Effector CD4-positive, alpha-beta T cell (primary cell): ENCODE measurements at places on chromosomes 4 and X.
A peak's percentile ranks its signal among the peaks of the same experiment; 100 is the strongest.

GRCh38 chrX:135639066-135639780 lies 74.2 kb upstream of the CT45A1 start:
- DNase-seq, result no peak

DNA sequence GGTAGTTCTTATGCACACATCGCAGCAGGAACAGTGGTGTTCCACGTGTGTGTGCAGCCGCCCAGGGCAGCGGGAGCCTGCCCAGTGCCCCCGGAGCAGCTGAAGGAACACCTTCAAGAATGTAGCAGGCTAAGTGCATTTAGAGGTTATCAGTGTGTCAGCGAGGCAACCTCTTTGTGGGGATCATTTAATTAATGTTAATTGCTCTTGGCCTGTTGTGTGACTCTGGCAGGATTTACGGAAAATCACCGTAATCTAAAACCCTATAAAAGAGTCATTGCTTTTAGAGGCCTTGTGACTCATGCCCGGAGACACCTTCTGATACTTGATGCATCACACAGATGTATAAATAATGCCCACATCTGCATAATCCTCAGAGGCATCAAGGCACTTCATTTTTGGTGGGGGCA lies 47.3 kb upstream of the GATB start:
- no peak for DNase-seq

DNA sequence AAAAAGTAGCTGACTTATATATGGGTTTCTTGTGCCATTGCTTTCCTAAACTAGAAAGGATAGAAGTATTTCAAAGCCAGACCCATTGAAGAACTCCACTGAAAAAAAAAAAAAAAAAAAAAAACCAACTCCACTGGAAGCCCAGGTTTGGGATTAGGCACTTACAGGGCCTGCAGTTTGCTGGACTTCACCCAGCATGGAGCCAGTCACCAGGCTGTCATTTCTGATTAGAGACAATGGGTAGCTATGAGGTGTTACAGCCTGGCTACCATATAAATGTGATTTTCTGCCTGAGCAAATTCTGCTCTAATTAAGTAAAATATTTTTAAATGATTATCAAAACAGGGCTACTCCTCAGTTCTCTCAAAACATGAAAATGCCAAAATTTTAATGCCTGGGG lies 49.5 kb downstream of the HS6ST2 start:
- DNase-seq, result no peak

- DNase-seq, result no peak
Observed at GRCh38 chr4:80309294-80310004, 26.1 kb upstream of the CFAP299 start.

DNA sequence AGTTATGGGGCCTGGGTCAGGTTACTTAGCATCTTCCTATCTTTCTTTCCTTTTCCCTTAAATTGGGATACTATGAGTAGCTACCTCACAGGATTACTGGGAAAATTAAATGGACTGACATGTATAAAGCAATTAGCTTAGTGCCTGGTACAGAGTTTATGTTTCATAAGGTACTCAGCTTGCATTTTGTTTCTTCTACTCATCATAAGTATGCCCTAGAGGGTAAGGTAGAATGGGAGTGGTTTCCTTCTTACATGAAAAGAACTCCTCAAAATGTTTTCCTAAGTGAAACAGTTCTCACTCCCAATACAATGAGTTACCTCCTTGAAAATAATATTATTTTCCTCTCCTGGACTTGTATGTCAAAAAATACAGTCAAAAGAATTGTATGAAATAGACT lies 75.7 kb downstream of the NPFFR2 start:
- DNase-seq, result no peak

- no peak for DNase-seq
Observed at GRCh38 chrX:17154001-17154400, 207.5 kb downstream of the REPS2 start.

GRCh38 chrX:63506320-63506719 lies 155.2 kb upstream of the SPIN4 start:
- no peak for DNase-seq

DNA sequence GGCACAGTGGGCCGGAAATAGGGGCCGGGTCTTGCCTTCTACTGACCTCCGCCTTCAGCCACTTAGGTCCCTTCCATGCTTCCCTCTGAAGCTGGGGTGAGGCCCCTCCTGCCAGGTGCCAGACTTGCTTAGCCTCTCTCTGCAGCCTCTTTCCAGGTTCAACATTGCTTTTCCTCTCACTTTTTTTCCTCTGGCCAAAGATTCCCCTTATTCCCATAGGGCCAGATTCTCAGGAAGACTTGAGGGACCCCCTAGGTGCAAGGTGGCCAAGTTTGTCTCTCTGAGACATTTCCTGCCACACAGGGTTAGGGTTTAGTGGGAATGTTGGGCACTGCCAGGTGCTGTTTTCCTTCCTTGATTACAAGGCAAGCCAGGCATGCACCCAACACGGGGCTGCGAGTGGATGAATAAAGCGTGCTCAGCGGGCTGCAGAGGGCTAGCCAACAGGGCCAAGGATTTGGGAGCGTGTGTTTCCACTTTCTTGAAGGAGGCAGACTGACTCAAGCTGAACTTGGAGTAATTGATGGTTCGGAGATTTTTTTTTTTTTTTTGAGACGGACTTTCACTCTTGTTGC lies 7.6 kb upstream of the GJB1 start:
- no peak for DNase-seq

- DNase-seq, result no peak
Observed at GRCh38 chrX:70044541-70045245, 5.0 kb downstream of the AWAT2 start.

DNA sequence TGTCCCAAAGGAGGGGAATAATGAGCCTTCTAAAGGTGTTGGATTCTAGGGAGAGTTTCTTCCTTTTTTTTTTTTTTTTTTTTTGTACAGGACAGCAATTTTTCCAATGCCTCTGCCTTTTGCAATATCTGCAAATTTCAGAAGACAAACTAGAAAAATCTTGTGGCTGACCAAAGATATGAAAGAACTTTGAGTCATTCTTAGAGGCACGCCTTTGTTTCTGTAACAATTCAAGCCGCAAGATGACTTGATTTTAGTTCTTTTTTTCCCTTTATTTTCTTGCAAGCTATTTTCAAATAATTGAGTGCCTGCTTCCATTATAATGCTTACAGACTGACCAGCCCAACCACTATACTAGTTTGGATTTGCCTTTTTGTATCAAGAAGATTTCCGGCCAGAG lies 47.6 kb upstream of the UXT start:
- DNase-seq, result no peak

DNA sequence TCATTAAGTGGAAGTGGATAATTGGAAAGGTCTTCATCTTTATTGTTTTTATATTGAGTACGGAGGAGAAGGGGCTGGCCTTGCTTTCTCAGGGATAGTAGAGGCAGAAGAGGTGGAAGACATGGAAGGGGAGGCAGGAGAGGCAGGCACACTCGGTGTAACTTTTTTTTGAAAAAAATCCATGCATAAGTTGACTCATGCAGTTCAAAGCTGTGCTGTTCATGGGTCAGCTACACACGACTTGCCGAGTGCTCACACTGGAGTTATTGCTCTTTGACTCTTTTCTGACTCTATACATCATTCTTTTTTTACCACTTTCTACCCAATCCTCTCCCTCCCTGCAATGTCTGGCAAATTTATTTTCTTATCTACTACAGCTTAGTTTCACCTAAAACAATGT lies 158.3 kb upstream of the AADAT start:
- DNase-seq, result no peak

DNA sequence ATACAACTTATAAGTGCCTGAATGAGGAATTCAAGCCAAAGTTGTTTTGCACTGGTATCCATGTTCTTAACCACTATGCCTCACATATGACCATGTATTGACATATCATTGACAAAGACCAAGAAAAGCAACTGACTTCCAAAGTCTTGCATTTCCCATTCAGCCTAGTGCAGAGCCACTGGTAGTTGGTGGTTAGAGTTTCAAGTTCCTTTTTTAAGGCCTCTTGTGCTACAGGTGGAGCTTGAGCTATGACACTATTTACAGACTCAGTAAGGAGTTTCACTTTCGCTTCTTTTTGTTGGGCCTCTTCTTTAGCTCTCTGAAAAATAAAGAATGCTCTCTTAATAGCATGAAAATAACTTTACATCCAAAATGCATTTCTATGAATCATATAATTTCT lies 763.0 kb downstream of the DMD start:
- DNase-seq, result no peak

DNA sequence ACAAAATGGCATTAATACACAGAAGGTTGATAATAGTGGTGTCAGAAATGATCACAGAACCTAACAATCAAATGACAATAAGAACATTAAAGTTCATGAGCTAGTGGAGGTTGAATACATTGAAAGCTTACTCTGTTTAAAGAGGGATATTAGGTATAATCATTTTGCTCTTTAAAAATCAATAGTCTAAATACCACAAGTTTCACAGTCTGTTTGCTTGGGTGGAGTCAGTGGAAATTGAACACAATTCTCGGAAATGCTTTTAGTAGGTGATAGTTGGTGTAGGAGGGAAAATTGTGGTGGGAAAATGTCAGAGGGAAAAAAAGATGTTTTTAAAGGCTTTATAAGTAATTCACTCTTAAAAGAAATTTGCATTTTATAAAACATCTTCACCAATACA lies 197.1 kb downstream of the GLUD2 start:
- no peak for DNase-seq

- no peak for DNase-seq
Observed at GRCh38 chr4:124526769-124527168, 185.8 kb downstream of the ANKRD50 start.

DNA sequence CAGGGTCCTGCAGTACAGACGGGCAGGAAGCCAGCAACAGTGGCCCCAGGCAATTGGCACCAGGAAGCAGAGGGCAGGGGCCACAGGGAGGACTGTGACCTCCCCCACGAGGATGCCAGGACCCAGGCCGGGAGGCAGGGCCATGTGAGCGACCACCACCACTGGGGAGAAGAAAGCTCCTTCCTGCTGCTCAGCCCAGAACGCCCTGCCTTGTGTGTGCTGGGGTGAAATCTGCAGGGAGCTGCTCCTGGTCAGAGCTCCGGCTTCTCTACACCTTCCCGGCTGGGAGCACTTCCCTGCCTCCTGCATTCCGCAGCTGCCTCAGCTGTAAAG lies 100.4 kb downstream of the HMX1 start:
- no peak for DNase-seq

- no peak for DNase-seq
Observed at GRCh38 chr4:37487668-37488067, 198.5 kb downstream of the RELL1 start.

DNA sequence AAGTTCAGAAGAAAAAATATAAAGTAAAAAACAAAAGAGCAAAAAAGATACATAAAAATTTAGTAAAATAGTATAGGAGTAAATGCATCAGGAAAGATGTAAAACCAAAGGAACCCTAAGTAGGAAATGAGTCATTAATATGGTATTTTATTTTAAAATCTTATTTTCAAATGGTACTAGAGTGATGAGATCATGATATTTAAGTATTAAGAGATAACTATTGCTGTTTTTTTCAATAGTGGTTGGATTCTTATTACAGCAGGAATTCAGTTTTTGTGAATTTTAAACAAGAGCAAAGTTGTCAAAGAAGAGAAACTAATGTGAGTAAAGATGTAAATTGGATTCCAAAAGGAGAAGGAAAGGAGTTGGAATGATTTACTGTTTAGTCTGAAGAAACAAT lies 20.0 kb downstream of the EMCN start:
- no peak for DNase-seq

- no peak for DNase-seq
Observed at GRCh38 chrX:30538271-30538670, 39.3 kb downstream of the TASL start.

- no peak for DNase-seq
Observed at GRCh38 chr4:42609051-42609450, 47.9 kb downstream of the ATP8A1 start.

- no peak for DNase-seq
Observed at GRCh38 chrX:44775726-44776125, 68.1 kb upstream of the DUSP21 start.

GRCh38 chr4:183324619-183325018 lies 2.4 kb upstream of the CLDN24 start:
- DNase-seq, result no peak

DNA sequence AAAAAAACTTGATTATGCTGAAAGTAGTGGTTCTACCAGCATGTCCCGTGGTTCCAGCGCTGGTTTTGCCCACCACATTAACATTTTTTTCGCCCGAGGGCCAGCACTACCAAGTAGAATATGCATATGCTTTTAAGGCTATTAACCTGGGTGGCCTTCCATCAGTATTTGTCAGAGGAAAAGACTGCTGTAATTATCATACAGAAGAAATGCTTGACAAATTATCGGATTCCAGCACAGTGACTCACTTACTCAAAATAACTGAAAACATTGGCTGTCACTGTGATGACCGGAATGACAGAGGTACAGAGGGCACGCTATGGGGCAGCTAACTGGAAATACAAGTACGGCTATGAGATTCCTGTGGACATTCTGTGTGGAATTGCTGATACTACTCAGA lies 34.6 kb downstream of the PRPS2 start:
- no peak for DNase-seq

GRCh38 chr4:120144634-120145033 lies 78.0 kb upstream of the MAD2L1 start:
- no peak for DNase-seq

DNA sequence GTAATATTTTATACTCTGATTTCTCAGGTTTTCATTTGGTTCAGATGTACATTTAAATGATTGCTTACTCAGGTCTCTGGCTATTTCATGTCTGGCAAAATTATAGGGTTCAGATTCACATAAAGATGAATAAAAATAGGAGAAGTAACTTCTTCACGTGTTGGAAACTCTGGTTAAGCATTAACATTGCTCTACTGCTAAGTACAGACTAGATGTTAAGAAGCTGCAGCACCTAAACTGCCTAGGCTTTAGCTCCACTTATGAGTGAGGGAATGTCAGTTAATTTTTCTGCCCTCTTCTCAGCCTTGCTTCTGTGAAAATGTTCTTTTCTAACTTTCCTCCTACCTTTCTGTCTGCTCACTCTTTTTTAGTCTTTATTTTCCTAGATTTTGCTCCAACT lies 361.2 kb downstream of the ARAP2 start:
- no peak for DNase-seq

DNA sequence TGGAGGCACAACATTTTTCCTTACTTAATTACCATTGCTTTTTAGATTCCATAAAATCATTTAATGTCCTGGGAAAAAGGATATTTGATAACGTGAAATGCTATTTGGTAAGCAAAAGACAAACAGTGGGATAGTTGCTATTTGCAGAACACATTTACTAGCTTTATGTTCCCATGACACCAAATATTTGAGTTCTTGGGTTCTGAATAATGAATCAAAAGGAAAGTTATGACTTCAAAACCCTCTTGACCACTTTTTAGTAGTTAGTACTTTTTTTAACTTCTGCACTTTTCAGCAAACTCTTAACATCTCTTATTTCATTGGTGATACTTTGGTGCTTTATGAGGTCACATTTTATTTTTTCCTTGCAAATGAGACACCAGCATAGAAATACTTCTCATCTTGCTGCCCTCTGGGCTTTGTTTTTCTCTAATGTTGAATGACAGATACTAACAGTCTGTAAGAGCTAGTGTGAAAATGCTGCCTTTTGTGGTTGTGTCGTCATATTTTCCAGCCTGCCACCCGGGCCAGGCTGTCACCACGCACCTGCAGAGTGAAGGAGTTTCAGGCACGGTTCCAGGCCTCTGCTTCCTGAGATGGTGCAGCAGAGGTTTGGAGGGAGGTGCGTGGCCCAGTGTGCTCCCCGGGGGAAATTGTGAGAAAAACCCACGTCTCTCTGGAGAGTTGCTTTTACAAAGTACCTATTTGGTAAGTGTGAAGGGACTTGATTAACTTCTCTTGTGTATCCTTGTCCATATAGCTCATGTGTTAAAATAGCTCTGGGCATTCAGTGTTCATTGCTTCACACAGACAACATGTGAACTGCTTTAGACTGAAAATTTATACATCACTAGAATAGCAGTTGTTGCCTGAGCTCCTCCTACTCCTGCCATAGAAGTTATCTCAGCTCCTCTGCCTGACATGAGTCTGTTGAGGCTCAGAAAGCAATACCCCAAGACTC lies 34.7 kb downstream of the MSL3 start:
- DNase-seq, result peak; percentile 18
